Fibroblast of upper back skin (primary cell): ENCODE measurements at places on chromosomes 1 and 21.

- no peak for DNase-seq
Observed at GRCh38 chr1:114467491-114467890, 43.5 kb downstream of the TRIM33 start.

GRCh38 chr1:26697431-26697977 lies 1.7 kb downstream of the ARID1A start:
- DNase-seq = no peak

GRCh38 chr21:45640888-45641479 lies 2.5 kb upstream of the PCBP3 start:
- peak; percentile 44 for DNase-seq

DNA sequence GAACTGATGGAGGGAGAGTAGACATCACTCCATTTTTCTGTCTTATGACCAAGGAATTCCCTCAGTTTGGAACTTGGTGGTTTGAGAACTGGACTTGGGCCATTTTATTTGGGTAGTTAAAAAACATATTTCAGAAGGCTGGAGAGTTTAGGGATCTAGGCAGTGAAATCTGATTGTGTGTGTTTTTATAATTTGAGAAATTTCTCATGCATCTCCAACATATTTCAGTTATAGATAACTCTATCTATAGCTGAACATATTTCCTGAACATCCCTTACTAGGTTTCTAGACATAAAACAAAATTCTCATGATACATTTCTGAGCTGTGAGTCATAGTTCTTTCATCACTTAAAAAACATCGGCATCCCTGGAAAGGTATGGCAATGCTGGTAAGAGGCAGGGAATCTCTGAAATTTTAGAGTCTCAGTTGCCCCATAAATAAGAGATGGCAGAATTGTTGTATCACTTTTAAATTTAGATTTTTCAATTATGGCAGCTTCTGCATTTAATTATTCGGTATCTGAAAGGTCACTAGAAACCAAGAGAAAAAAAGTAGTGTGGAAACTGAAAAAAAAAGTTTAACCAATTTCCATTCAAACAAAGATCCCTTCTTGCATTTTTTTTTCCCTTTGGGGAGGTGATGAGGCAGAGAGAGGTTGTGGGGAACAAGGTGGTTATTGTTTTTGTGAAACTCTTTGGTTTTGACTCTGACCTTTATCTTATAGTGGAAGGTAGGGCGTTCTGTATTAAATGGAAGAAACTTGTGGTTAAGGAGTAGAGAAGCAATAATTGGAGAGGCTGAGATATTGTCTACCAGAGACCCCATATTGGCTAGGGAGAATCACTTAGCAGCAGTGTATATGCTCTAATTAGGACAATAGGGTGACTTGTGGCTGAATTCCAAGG lies 102.9 kb downstream of the FASLG start:
- peak; percentile 74 for DNase-seq

DNA sequence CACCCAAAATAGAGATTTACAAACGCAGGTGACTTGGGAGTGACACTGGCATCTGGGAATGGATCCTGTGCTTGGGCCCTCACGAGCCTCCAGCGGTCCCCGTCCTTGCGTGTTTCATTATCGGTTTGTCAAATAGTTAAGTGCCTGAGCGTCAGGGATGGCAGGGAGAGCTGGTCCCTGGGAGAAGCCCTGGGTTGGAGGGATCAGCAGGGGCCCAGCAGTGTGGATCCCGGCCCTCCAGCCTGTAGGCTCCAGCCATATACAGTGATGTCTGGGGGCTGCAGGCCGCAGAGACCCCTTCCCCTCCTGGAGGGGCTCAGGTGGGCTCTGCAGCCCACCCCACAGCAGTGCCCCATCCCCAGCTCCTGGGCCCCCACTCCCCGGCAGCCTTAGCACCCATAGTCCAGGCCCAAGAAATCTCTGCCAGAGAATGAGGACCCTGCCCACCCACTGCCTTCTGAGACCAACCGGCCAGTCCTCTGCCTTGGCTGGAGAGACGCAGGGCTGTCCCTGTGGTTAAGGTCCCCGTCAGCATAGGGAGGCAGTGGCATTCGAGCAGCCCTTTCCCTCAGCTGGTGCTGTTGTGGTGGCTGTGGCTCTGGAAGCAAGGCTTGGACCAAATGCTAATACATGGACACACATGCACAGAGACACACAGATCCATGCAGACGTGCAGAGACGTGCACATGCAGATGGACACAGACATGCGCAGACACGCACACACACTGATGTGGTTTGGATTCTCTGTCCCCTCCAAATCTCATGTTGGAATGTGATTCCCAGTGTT lies 2.4 kb upstream of the SLC19A1 start:
- no peak for DNase-seq

DNA sequence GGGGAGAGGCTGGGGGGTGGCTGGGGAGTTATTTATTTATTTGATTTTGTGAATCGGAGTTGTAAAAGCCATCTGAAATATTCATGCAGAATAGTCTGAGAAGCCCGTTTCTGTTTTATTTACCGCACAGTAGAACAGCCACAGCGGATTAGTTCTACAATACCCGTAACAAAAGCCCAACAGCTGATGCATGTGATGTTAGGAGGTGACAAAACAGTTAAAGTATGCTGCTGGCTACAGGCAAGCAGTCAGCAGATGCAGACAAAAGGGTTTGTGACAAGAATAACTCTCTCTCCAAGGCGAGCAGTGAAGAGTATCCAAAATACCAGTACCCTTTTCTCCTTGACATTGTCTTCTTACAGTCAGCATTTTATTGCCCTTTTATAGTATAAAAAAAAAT lies 42.0 kb downstream of the PROX1 start:
- no peak for DNase-seq

DNA sequence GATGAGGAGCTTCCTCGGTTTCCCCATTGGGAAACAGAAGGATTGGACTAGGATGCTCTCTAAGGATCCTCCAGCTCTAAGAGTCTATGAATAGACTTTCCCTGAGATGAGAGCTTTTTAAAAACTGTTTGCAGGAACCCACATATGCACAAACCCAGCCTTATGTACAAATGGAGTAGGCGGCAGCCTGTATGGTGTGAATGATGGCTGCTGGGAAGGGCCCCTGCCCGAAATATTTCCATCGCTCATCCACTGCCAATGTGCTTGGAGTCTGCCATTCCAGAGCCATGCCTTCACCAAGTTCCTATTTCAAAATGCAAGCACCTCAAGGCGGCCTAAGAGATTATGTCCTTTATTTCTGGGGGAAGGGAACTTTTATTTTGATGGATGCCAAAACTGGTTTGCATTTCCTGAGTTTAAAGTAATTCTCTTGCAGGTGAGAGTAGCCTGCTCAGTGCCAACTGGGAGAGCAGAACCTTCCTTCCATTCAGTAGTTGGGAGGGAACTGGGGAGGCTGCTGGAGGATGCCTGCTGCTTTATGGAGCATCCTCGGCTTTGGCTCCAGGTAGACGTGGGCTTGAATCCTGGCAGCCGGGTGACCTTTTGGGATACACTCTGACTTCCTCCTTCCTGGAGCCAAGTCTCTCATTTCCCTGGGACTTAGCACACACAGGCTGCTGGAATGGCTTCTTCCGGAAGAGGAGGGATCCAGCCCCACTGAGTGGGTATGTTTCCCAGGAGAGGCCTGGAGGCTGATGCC lies 165.9 kb downstream of the ACTL8 start:
- no peak for DNase-seq

- peak; percentile 38 for DNase-seq
Observed at GRCh38 chr1:115142616-115143015, 53.3 kb upstream of the TSPAN2 start.

- DNase-seq = no peak
Observed at GRCh38 chr21:42317826-42318746, 2.9 kb upstream of the TFF3 start.

- DNase-seq = peak; percentile 49
Observed at GRCh38 chr1:48047116-48047515, 49.9 kb upstream of the TRABD2B start.

- peak; percentile 47 for DNase-seq
Observed at GRCh38 chr1:15740924-15741850, 1.1 kb upstream of the TMEM82 start.

GRCh38 chr1:39671433-39671792 lies 494 bp downstream of the NT5C1A start:
- DNase-seq = no peak

DNA sequence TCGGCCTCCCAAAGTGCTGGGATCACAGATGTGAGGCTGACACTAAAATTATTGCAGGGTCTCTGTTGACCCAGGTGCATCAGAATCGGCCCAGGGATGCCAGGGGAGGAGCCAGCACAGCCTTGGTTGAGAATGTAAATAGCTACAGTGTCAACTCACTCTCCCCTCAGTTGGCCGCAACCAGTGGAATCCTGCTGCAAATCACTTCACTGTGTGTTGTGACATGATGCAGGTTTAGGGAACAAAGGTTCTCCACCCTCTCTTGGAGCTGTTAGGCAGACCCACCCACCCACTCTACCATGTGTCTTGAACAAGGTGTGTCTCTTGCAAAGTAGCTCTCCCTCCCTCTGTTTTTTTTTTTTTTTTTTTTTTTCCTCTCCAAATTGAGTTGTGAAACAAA lies 60.5 kb upstream of the SOD1 start:
- DNase-seq = no peak

GRCh38 chr1:14653461-14653960 lies 55.0 kb downstream of the KAZN start:
- no peak for DNase-seq

- peak; percentile 86 for DNase-seq
Observed at GRCh38 chr1:165828669-165829329, 1.4 kb downstream of the UCK2 start.

GRCh38 chr1:78003070-78003746 lies 1.5 kb upstream of the DNAJB4 start:
- peak; percentile 29 for DNase-seq

- DNase-seq = no peak
Observed at GRCh38 chr21:42690586-42690985, 37.2 kb downstream of the PDE9A start.

- DNase-seq = no peak
Observed at GRCh38 chr21:34700605-34701004, 31.8 kb downstream of the CLIC6 start.

- peak; percentile 51 for DNase-seq
Observed at GRCh38 chr21:31363720-31364119, 19.7 kb upstream of the TIAM1 start.

GRCh38 chr1:243572940-243573339 lies 277.1 kb downstream of the AKT3 start:
- DNase-seq = no peak

GRCh38 chr1:10943991-10944730 lies 68.3 kb upstream of the TARDBP start:
- peak; percentile 25 for DNase-seq

DNA sequence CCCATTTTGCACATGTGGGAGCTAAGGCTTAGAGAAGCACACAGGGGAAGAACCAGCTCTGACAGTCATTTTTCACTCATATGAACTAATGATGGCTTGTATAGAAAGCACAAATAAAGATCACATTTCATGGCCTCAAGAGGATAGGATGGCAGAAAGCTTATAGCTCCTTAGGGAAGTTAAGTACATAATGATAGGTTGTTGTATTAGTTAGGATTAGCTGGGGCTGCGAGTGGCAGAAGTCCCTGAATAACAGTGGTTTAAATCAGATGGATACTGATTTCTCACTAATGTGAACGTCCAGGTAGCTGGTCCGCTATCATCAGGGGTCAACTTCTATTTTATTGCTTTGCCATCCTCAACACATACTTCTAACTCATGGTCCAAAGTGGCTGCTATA lies 284.0 kb downstream of the RPS6KC1 start:
- DNase-seq = no peak

GRCh38 chr1:27316860-27317259 lies 5.1 kb upstream of the TMEM222 start:
- no peak for DNase-seq

- DNase-seq = peak; percentile 62
Observed at GRCh38 chr1:84735483-84735882, 45.2 kb upstream of the SSX2IP start.

DNA sequence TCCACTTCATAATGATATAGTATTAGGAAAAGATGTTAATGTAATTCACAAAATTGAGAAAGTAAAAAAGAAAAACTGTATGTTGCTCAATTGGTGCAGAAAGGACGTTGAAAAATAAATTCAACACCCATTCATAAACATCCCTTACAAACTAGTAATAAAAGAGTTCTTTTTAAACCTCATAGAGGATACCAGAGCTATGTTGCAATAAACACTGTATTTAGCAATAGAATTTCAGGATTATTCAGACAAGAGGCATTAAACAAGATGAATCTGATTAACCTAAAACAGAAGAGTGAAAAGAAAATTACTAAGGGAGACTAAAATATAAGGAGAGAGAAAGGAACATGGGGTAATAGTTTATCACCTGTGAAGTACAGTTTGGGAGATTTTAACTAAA lies 154.8 kb downstream of the NTPCR start:
- peak; percentile 33 for DNase-seq

- DNase-seq = no peak
Observed at GRCh38 chr1:116024626-116025025, 48.3 kb downstream of the SLC22A15 start.

DNA sequence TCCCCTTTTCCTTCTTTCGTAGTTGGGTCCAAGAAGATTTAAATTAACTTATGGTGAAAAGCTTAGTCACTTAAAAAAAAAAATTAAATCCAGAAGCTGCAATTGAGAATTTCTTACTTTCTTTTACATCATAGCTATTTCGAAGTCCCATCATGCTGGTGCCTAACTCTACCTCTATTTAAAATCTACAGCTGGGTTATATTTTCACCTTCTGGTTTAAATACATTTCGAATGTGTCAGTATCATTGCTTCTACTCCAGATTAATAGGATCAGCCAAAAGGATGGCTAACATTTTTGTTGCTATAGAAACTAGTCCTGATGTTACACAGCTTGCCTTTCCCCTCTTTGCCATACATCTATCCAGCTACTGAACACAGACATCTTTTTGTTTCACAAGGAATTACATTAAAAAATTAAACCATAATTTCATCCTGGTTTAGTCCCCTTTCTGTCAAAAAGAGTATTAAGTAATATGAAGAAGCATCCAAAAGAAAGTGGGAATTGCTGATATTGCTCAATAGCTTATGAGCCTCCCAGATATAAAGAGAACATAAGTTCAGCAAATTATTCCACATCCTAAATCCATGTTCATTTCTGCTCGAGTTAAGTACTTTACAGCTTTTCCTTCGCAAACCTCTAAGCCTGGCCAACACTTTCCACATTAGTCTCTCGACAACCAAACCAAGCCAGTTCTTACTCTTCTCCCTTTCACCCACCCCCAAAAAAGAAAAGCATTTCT lies 396.7 kb upstream of the DAB1 start:
- DNase-seq = peak; percentile 60

DNA sequence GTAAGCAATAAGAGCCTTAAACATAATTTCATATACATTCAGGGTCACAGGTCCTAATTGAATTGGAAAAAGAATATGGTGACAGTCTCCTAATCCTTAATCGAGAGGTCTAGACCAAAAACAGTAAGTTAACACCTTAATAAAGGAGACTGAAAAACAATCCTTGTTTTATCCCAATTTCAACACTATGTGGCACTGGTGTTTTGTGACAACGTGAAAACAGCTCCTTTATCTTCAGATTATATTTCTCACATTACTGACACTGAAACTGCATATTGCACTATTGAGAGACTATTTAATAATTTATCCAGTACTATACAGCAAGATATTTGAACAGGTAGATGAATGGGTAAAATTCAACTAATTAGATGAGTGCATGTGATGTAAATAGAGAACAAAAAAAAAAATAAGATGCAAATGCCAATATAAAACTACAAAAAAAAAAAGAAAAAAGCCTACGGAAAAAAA lies 34.1 kb downstream of the TP53BP2 start:
- peak; percentile 47 for DNase-seq

GRCh38 chr1:230842801-230843200 lies 25.5 kb downstream of the C1orf198 start:
- no peak for DNase-seq

GRCh38 chr1:14167884-14168283 lies 430.6 kb upstream of the KAZN start:
- no peak for DNase-seq
